Ammon's horn (tissue), 1 donor: ENCODE measurements at places on chromosomes 13 and 19.

- DNase-seq, result no peak
Observed at GRCh38 chr19:472005-472858, 11.4 kb upstream of the SHC2 start.

- DNase-seq, result no peak
Observed at GRCh38 chr13:43489233-43489632, 297.5 kb downstream of the ENOX1 start.

DNA sequence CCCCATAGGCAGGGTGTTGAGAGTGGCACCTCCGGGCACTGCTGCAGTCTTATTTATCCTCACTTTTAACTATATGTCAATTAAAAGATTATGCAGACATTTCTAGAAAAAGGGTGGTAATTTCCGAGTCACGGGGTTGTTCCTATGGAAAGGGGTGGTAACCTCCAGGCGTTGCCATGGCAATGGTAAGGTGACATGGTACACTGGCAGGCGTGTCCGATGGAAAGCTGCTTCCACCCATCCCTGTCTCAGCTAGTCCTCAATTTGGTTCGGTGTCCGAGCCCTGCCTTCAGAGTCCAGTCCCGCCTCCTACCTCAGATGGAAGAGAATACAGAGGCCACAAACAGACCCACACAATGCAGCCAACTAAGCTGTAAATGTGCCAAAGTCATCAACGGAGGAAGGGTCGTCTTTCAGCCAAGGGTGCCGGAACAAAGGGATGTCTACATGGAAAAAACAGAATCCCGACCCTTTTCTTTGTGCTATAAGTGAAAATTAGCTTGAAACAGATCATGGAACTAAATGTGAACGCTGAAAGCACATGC lies 72.6 kb upstream of the C13orf46 start:
- DNase-seq, result no peak

DNA sequence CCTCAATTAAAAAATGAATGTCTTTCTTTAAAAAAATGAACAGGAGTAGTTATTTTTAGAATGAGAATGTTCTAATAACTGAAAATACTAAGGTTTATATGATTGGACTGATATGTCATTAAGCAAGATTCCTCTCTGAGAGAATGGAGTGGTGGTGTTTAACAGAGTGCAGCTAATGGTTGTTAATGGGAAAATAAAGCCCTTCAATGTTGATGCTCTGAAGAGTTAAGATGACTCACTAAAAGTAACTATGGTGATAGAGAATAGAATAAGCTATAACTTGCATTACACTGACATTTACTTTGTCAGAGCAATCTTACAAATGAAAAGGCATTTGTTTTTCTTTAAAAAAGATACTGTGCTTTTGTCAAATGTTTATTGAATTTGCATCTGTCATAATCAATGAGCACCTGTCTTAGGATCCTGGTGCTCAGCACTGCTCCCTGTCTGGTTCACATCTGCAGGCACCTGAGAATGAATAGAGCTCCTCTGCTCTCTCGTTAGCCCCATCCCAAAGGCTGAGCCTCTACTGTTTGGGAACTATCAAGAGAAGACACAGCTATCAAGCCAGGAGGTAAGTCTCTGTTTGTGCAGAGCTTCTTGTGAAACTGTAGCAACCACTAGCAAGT lies 15.1 kb downstream of the PABPC3 start:
- no peak for DNase-seq

GRCh38 chr19:38842439-38843174 lies 7.2 kb downstream of the HNRNPL start:
- peak; percentile 34 for DNase-seq

- peak; percentile 21 for DNase-seq
Observed at GRCh38 chr19:858868-859843, at the start of gene CFD. Gene CFD (plus strand): TSS chr19:859664. CDS start chr19:859690, 26 bp downstream.

DNA sequence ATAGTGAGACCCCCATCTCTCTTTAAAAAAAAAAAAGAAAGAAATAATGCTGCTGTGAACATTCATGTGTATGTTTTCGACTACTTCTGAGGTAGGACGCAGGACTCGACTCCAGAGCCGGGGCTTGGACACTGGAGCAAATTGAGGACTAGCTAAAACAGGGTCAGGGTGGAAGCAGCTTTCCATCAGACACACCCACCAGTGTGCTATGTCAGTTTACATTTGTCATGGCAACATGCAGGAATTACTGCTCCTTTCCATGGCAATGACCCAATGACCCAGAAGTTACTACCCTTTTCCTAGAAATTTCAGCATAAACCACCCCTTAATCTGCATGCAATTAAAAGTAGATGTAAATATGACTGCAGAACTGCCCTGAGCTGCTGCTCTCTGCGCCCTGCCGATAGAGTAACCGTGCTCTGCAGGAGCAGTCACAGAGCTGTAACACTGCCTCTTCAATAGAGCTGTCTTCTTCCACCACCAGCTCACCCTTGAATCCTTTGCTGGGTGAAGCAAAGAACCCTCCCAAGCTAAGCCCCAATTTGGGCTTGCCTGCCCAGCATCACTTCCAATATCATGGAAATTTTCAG lies 61.6 kb upstream of the ZNF599 start:
- no peak for DNase-seq

GRCh38 chr19:2503521-2504109 lies 27.7 kb downstream of the GADD45B start:
- no peak for DNase-seq

GRCh38 chr19:2636897-2637683 lies 65.4 kb downstream of the GNG7 start:
- DNase-seq, result peak; percentile 74

DNA sequence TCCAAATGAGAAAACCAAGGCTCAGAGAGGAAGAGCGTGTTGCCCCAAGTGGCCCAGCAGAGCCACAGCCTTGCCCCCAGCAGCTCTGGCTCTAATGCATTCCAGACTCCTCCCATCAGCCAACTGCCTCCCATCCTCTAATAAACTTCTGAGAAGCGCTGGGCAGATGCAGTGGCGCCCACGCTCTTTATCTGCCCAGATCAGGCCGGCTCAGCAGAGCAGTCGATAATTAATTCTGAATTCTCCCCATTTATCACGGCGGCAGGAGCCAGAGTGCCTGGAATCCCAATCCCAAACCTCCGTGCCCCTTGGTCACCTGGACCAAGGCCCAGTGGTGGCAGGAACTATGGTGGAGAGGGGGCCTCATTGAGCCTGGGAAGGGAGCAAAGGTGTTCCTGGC lies 13.9 kb downstream of the TINCR start:
- peak; percentile 55 for DNase-seq

- no peak for DNase-seq
Observed at GRCh38 chr13:97528518-97528917, 94.5 kb downstream of the RAP2A start.

DNA sequence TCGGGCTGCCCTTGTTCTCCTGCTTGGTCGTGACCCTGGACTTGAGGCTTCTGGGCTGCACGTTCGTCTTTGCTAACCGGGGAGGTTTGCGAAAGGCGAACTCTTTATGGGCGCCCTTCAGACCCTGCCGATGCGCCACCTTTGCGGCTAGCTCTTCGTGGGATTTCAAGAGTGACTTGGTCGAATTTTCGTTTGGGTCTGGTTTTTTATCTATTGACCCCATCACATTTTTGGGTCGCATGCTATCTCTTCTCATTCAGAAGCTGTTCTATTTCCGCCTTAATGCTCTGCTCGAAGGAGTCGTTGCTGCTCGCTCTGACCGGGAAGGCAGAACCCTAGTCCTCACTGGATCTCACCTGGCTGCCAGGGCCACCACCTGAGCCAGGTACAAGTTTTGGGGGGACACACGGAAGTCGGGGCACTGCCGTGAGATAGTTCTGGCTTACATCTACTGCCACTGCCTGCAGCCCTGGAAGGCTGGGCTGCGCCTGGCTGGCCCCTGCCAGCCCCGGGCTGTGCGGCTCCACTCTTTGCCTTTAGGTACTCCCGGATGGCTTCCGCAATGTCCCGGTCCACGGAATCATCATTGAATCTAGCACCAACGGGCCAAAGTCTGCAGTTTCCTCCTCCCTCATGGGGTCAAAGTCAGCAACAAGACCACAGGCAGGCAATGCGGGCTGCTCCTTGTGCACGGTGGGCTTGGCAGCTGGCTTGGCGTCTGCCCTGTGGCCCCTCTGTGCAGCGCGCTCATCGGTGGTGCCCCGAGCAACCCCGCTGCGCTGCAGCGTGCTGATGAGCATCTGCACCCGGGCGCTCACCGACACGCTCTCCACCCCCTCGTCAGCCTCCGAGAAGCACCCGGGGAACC lies 16.2 kb downstream of the RB1 start:
- no peak for DNase-seq

DNA sequence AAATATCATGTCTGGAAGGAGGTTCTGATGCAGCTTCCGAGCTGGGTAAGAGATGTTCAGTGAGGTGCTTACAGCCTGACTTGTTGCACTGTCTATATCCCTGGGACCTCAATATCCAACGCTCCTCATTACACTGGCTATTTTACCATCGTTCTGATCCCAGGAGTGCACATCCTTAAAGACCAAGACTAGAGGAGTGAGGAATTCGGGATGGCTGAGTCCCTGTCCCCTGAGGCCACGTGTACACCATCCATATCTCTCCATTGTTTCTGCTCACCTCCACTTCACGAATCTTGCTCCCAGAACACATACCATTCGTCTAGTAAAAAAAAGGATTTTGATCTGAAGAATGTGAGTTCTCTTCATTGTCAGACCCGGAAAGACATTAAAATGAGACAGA lies at the start of gene OR7G2:
TSS of gene OR7G2 (minus strand) at position 101 of the 400 bp plus-strand sequence. CDS start 4,232 bp downstream, outside the sequence.
- no peak for DNase-seq
